ENCODE measurements at places on chromosomes 6 and 20.
A peak's percentile ranks its signal among the peaks of the same experiment; 100 is the strongest.

DNA sequence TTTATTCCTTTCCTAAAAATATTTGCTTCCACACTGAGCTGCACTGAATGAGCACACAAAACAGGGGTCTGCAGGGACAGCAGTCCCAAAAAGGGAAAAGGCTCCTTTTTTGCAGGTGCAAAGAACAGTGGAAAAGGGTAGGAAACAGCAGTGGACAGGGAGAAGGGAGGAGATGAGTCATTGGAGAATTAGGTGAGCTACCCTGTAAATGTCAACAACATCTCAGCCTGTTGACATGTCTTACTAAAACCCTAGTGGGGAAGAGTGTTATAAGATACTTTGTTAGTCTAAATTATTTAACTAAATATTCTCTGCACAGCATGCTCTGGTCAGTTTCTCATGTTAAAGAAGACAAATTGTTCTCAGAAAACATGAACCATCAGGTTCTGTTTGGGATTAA, 151.5 kb upstream of the FBXL4 start:
- no peak for DNase-seq

- DNase-seq, result no peak
Measured at GRCh38 chr20:51487565-51488268, 54.8 kb downstream of the NFATC2 start.

- no peak for DNase-seq
Measured at GRCh38 chr6:36296240-36296639, 26.4 kb downstream of the PNPLA1 start.

- no peak for DNase-seq
Measured at GRCh38 chr6:9116026-9116425, 680.7 kb upstream of the SLC35B3 start.

GRCh38 chr6:74507649-74508048, 698.2 kb downstream of the COL12A1 start:
- DNase-seq, result no peak

- DNase-seq, result no peak
Measured at GRCh38 chr20:53806683-53807401, 213.2 kb upstream of the ZNF217 start.

DNA sequence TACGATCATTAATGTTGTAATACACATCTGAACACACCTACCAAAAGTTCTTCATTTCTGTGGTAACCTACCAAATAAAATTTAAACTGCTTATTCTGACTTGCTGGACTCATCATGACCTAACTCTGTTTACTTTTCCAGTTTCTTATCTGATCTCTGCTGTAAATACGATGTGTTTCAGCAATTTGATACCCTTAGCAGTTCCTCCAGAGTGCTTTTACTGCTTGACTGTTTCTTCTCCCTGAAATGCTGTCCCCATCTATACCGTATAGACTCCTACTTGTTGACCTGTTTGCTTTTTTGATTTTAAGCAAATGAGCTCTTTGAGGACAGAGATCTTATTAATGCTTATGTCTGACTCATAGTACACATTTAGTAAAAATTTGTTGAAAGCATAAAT, 119.5 kb downstream of the SCAF8 start:
- DNase-seq, result no peak

DNA sequence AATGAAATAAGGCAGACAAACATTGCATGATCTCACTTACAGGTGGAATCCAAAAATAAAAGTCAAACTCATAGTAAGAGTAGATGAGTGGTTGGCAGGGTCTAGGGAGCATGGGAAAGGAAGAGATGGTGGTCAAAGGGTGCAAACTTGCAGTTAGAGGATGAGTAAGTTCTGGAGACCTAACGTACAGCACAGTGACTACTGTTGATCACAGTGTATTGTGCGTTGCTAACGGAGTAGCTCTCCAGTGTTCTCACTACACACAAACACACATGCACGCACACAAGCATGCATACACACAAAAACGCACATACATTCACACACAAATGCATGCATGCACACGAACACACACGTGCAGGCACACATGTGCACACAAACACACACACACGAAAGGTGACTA, 54.9 kb downstream of the LY86 start:
- DNase-seq, result no peak

GRCh38 chr20:10511509-10512251, 76.6 kb downstream of the SLX4IP start:
- peak; percentile 56 for DNase-seq

DNA sequence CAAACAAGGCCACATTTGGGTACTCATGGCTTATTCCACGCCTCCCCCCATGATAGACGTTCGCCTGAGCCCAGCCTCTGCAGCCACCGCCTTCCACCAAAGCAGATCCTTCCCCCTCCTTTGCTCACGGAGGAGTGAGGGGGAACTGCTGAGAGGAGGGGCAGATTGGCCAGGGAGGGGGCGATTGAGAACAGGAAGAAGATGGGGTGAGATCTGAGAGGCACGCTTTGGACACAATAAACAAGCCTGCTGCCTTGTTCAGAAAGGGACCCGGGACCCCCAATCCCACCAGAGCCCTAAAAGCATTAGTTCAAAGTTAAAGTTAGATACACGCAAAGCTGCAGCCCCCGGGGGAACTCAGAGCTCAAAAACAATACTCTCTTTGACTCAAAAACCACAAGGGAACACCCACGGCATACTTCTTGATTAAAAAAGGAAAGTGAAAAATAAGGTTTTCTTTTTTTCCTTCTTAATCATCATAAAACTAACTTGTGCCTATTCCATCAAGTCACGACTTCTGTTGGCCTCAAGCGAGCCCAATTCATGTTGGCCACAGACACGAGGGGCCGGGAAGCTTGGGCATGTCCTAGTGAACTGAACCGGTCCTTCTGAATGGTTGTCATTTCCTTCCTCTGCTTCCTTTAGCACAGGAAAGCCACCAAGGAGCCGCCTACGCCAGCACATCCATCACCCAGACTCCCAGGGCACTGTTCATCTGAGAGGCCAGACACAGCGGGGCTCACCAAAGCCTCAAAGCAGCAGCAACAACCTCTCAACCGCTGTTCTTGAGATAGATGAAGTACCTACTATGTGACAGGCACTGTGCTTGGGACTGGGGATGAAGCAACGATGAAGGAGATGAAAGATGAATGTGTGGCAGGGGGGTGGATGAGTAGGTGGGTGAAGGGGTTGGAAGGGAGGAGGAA, 44.7 kb downstream of the NFATC2 start:
- DNase-seq, result peak; percentile 26

DNA sequence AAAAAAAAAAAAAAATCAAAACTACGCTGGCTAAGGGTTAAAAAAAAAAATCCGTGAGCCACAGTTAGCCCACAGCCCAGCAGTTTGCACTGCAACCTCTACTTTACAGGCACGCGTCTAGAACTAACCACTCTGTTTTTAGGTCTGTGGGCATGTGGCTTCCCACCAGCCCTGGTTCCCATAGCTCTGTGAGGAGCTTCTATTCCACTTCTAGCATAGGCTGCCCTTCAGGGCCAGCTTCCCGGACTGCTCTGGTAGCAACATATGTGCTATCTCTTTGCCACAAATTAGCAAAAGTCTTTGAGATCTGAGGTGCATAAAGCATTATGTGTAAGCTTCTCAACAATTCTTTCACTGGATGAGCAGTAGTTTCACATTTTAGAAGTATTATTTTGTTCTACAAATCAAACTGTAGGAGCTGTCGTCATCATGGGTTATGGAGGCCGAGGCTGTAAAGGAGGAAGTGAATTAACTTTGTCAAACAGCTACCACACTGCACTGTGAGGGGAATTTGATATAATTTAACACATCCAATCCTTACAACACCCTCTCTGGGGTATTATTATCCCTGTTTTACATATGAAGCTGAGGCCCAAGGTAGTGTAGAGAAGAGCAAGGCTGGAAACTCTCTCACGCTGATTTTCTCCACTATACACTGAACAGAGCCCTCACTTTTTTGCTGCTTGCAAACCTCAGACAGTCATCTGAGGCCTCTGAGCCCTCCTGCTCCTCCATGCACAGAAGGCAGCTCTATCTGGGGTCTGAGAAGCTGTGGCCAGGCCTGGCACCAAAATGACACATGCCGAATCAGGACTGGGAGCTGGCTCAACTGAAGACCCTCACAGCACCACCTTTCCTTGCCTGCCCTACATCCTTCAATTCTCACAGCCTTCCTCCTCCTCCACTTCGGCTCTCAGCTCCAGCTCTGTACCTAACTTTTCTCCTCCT, 35.4 kb downstream of the MAN1A1 start:
- DNase-seq, result no peak

DNA sequence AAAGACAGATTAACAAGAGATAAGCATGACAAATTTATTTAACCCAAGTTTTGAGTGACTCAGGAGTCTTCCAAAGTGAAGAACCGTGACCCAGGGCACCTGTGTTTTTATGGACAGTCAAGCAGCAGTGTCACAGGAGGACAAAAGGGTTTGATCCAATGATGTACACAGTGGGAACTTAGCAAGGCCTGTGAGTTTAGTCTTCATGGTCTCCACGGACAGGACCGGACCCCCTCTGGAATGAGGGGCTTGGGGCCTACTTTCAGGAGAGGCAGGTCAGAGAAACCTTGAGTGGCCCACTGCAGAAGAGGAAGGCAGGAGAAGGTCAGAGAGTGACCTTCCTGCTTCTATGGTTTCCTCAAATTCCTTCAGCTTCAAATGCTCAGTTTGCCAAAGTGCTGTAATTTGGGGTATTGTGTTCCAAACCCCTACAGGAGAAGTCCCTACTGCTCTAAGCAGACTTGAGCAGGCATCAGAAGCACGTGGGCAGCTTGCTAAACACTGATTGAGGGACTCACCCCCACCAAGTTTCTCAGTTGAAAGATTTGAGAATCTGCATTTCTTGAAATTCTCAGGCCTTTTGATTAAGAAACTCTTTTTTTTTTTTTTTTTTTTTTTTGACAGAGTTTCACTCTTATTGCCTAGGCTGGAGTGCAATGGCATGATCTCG, 26.4 kb upstream of the ZMYND8 start:
- DNase-seq, result no peak

GRCh38 chr6:130054725-130055124, 36.3 kb downstream of the L3MBTL3 start:
- no peak for DNase-seq

DNA sequence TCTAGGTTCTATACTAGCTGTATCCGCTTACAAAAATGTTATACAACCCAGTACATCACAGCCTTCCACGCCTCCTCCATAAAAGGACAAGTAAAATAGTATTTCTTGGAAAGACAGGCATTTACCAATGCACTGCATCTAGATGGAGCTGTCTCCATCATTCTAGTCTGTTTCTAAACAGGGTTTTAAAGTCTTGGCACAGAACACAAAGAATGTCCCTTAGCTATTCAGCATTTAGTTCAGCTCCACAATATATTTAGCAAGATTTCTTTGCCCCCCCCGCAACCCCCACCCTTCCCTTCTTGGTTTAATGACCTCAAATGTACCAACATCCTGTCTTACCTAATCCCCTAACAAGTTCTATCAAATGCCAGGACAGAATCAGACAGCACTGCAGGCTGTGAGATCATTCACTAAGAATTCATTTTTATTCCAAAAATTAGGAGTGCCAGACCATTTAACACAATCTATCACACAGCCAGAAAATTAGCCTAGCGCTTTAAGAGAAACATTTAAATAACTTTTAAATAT, 198.6 kb downstream of the BACH2 start:
- no peak for DNase-seq

GRCh38 chr20:63017076-63017825, 10.5 kb upstream of the BHLHE23 start:
- no peak for DNase-seq

DNA sequence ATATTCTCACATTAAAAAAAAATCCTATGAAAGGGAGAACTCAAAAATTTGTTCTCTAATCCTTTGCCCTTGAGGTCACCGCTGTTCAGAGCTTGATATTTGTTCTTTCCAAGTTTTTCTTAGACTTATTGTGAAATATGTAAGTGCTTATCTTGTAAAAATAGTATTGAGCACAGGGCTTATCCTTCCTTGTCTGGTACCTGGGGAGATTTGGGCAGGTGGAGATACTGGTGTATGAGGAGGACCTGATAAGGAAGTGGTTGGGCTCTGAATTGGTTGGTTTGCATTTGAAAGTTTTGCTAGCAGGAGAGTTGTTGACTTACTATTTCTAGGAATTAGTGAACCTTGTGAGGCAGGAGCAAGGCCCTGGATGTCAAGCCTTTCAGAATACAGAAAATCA, 28.9 kb upstream of the ANKEF1 start:
- DNase-seq, result no peak

DNA sequence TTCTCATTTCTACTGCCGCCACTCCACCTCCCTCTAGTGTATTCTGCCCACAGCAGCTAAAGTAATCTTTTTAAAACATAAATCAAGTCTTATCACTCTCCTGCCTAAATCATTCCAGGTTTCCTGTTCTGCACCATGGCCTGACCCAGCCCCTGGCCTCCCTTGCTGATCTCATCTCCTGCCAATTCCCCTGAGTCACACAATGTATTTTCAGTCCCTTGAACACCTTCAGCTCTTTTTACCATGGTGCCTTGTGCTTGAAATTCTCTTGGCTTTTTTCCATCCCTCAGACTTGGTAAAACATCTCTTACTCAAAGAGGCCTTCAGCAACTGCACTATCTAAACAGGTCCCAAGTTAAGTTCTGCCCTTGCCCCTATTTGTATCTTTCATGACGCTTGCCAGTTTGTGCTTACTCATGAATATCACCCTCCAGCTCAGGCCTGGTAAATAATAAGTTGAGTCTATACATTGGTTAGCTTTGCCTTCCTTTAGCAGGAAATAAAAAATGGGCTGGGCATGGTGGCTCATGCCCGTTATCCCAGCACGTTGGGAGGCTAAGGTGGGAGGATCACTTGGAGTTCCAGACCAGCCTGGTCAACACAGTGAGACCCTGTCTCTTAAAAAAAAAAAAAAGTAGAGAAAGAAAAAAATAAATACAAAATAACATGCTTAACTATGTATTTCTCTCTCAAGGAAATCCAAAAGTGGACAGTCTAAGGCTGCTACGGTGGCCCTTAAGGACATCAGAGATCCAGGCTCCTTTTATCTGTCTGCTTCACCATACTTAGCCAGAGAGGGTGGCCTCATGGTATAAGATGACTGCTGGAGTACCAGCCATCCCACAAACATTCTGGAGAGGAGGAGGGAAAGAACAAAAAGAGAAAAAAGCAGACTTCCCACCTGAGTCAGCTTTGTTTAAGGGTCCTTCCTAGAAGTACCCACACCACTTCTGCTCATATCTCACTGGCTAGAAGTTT, 62.2 kb downstream of the ARFGEF2 start:
- no peak for DNase-seq

DNA sequence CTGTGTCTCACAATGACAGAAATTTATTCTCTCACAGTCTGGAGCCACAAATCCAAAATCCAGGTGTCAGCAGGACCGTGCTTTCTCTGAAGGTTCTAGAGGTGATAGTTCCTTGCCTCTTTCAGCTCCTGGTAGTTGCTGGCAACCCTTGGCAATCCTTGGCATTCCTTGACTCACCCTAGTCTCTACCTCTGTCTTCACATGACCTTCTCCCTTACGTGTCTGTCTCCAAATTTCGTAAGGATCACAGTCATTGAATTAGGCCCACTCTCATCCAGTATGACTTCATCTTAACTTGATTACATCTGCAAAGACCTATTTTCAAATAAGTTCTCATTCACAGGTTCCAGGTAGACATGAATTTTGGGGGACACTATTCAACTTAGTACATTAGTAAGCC, 143.1 kb downstream of the CEP57L1 start:
- no peak for DNase-seq

GRCh38 chr6:10733151-10733715, 10.4 kb downstream of the TMEM14C start:
- DNase-seq, result no peak

Data from activated T-helper 9 cell treated with anti-CD3 and anti-CD28 coated beads, Interleukin-2, amount 50 U/mL, for 16 hours (primary cell).